Karpas-422 (cell line): ENCODE measurements at places on chromosomes 2 and 18. TPM values are rescaled to one million over a fixed set of nuclear protein-coding genes. Genes with fewer than 3 reads are reported as not detected.

MTLN gene
- 89.2 and 171 TPM in 2 replicates for total RNA-seq

- H3K4me1 ChIP-seq: no peaks in the 10 kb centered on the region
- no peaks in the 10 kb centered on the region for H3K36me3 ChIP-seq
- DNase-seq: peak; percentile 44
- H3K27ac ChIP-seq: no peak within 1 kb of the TSS
- H3K27me3 ChIP-seq: no peaks in the 10 kb centered on the region
- H3K4me3 ChIP-seq: no peak within 1 kb of the TSS
These were observed at the start of gene GATA6 for GRCh38 chr18:22169011-22169888. Gene GATA6, plus strand, starts transcription at chr18:22169589. Its CDS starts 1,556 bp downstream, at chr18:22171145.

DNA sequence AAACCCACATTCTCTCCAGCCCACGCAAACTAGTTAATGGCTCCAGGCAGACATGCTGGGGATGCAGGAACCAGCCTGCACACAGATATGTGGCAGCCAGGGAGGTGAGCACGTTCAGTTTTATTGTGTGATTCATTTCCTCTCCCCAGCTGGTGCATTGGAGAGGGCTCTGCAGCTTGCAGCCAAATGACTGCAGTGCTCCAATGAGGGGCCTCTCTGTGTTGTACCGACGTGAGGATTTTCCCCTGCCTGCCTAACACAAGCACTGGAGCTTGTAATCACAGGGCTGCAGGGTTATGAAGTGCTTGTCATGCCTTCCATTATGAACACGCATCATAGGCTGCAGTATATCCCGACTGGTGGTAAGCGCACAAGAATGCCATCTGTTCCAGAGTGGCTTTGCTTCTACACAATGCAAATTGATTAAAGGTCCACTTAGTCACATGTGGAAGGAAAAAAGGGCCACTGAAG is 92.3 kb upstream of the THUMPD2 start:
- H3K27me3 ChIP-seq: no peaks in the 10 kb centered on the region
- no peak for DNase-seq
- no peak overlapping the region for H3K27ac ChIP-seq

IL1RL2 gene
- not detected in 2 replicates for total RNA-seq

- no peak for DNase-seq
- H3K27me3 ChIP-seq: no peaks in the 10 kb centered on the region
- no peaks in the 10 kb centered on the region for H3K36me3 ChIP-seq
- H3K27ac ChIP-seq: no peak overlapping the region
- no peak overlapping the region for H3K4me3 ChIP-seq
These were observed 417.0 kb downstream of the EIPR1 start for GRCh38 chr2:2960441-2961133.

DNA sequence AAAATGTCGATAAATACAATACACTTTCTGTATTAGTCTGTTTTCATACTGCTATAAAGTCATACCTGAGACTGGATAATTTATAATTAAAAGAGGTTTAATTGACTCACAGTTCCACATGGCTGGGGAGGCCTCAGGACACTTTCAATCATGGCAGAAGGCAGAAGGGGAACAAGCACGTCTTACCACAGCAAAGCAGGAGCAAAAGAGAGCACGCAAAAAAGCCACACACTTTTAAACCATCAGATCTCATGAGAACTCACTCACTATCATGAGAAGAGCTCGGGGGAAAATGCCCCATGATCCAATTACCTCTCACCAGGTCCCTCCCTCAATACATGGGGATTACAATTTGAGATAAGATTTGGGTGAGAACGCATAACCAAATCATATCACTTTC is 256.7 kb downstream of the ANAPC1 start:
- H3K4me3 ChIP-seq: no peak overlapping the region
- peaks cover 6% of the 10 kb centered on the region for H3K4me1 ChIP-seq
- DNase-seq: no peak
- no peak overlapping the region for H3K27ac ChIP-seq
- no peaks in the 10 kb centered on the region for H3K27me3 ChIP-seq

HK2 gene
- 80.7 and 111 TPM in 2 replicates for total RNA-seq

GRCh38 chr18:10579079-10579867 is 53.4 kb downstream of the NAPG start:
- no peak overlapping the region for H3K27ac ChIP-seq
- no peaks in the 10 kb centered on the region for H3K4me1 ChIP-seq
- DNase-seq: peak; percentile 28
- no peak overlapping the region for H3K4me3 ChIP-seq
- H3K27me3 ChIP-seq: no peaks in the 10 kb centered on the region

DNA sequence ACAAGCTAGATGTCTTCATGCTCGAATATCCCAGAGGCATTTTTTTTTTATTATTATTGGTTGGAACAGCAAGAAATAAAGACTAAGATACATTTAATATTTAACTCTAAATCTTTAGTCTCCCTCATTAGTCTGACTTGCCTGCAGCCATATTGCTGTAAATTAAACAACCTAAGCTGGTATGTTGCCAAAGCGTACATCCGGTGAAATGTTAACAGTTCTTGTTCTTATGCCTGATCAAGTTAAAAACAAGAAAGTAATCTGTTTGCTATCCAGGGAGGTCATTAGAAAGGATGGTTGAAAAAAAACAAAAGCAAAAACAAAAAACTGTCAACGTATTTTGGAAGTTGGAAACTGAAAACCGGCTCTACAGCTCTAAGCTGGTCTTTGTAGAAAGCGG is 125.9 kb upstream of the NABP1 start:
- no peak overlapping the region for H3K27ac ChIP-seq
- H3K27me3 ChIP-seq: no peaks in the 10 kb centered on the region
- no peaks in the 10 kb centered on the region for H3K36me3 ChIP-seq

DNA sequence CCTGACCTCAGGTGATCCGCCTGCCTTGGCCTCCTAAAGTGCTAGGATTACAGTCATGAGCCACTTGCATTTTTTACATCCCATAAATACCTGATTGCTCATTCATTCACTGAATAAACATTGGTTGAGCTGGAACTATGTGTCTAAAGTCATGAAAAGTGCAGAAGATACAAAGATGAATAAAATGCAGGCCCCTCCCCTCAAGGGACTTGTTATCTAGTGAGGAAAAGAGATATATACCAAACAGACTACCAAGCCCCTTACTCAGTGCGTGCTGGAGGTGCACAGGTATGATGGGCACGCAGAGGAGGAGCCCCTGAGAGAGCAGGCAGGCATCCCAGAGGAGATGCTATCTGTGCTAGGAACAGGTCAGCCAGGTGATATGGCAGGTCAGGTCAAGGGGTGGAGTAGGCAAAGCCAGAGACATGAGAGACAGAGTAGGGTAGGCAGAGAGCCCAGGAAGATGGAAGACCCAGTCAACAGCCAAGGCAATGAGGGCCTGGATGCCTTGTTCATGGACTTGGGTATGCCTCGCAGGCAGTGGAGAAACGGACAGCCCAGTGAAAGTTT is 7.7 kb downstream of the FHL2 start:
- no peak for DNase-seq
- no peaks in the 10 kb centered on the region for H3K27me3 ChIP-seq
- H3K27ac ChIP-seq: no peak overlapping the region
- no peaks in the 10 kb centered on the region for H3K36me3 ChIP-seq
- no peak overlapping the region for H3K4me3 ChIP-seq

- H3K36me3 ChIP-seq: peaks cover 33% of the 10 kb centered on the region; the same call in 1 of the 2 replicates
- H3K27ac ChIP-seq: no peak overlapping the region
- no peaks in the 10 kb centered on the region for H3K4me1 ChIP-seq
These were observed 8.8 kb downstream of the SLC39A6 start for GRCh38 chr18:36120297-36120696.

- H3K4me3 ChIP-seq: no peak overlapping the region
- no peaks in the 10 kb centered on the region for H3K27me3 ChIP-seq
- H3K36me3 ChIP-seq: no peaks in the 10 kb centered on the region
- no peak overlapping the region for H3K27ac ChIP-seq
- no peaks in the 10 kb centered on the region for H3K4me1 ChIP-seq
These were observed 225.0 kb downstream of the THSD7B start for GRCh38 chr2:136990316-136990715.

DNA sequence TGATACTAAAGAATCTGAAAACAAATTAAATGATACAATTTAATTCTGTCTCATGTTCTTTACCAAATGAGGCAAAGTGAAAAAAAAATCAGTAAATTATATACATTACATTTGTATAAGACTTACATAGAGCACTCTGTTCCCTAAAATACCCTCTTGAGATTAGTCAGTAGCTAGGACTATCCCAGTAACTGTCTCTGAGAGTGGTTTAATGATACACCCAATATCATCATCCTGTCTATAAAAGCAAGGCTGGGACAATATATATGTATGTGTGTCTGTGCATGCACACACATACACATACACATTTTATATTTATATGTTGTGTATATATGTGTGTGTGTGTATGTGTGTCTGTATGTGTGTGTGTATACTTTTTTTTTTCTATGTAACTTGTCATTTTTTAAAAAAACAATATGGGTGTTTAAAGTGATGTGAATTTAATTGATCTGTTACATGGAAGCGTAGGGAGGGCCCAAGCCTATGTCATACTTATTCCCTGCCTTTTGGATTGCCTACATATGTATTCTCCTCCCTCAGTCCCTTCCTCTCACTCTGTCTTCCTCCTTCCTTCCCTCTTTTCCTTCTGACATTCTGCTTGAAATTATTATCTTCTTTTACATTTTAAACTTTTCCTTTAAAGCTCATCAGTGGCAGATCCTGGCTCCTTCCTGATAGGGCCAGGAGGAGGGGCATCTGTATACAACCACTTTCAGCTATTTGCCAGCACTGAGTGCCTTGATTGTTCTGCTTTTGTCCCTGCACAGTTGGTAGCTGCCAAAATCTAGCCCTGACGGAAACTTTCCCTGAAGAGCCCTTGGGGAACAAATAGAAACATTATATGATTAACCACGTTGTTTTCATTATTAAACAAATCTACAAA is 6.8 kb downstream of the ASXL3 start:
- H3K27ac ChIP-seq: no peak overlapping the region
- no peaks in the 10 kb centered on the region for H3K27me3 ChIP-seq
- no peak for DNase-seq
- H3K4me1 ChIP-seq: no peaks in the 10 kb centered on the region
- H3K4me3 ChIP-seq: no peak overlapping the region

GRCh38 chr2:109326306-109326705 is 197.3 kb downstream of the SH3RF3 start:
- peaks cover 27% of the 10 kb centered on the region for H3K4me1 ChIP-seq
- H3K27me3 ChIP-seq: no peaks in the 10 kb centered on the region
- no peak for DNase-seq
- no peak overlapping the region for H3K4me3 ChIP-seq
- no peaks in the 10 kb centered on the region for H3K36me3 ChIP-seq

- no peak for DNase-seq
- H3K4me1 ChIP-seq: no peaks in the 10 kb centered on the region
- no peak overlapping the region for H3K4me3 ChIP-seq
- H3K27ac ChIP-seq: no peak overlapping the region
- no peaks in the 10 kb centered on the region for H3K36me3 ChIP-seq
These were observed 182.4 kb downstream of the TMEM18 start for GRCh38 chr2:494853-495252.

FOXD4L1 gene
- total RNA-seq: 0.60 and 0.72 TPM in 2 replicates

DNA sequence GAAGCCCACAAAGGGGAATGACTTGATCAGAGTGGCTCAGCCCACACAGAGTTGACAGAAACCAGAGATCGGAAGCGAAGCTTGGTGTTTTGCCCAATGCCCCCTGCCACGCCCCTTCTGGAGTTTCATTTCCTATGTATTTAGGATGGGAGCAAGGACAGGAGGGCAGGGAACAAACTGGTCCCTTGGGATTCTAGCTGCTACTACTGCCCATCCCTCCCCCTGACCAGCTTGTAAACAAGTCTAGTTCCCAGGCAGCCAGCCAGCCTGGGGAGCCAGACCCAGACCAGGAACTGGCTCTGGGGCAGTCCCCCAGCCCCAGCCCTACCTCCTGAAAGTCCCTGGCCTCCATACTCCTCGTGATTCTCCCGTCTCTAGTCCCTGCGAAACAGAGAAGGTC is 8.3 kb downstream of the WNT6 start:
- no peaks in the 10 kb centered on the region for H3K27me3 ChIP-seq
- H3K36me3 ChIP-seq: no peaks in the 10 kb centered on the region
- no peak overlapping the region for H3K4me3 ChIP-seq
- peaks cover 17% of the 10 kb centered on the region for H3K4me1 ChIP-seq
- no peak for DNase-seq
